ENCODE measurements at places on chromosomes 12 and 14.

DNA sequence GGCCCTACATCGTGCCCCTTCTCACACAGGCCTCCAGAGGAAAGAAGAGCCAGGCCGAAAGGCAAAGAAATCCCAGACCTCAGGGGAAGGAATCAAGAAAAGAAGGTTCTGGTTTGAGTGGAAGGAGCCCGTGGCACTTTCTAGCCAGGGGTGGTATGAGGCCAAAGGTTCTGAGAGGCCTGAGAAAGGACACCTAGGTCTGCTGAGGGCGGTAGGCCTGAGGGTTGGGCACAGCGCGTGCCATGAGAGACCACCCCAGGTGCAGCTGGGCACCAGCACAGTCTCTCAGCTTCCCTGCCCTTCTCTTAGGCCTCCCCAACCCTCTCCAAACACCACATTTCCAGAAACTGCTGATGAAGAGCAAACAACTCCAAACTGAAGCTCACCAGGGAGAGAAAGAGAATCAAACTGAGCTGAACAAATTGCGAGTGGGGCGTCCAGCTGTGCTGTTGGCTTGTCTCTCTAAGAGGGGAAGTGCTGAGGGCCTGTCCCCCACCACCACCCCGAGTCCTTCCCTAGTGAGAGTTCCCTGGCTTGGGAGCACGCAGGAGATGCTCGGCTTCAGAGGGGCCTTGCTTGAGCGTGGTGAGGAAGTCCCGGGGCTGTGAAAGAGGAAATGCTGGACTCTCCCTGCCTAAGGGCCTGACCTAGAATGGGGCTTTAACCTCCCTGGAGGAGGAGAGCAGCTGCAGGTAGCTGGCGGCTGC lies 184.8 kb downstream of the ZFP36L1 start:
- no peak for DNase-seq

DNA sequence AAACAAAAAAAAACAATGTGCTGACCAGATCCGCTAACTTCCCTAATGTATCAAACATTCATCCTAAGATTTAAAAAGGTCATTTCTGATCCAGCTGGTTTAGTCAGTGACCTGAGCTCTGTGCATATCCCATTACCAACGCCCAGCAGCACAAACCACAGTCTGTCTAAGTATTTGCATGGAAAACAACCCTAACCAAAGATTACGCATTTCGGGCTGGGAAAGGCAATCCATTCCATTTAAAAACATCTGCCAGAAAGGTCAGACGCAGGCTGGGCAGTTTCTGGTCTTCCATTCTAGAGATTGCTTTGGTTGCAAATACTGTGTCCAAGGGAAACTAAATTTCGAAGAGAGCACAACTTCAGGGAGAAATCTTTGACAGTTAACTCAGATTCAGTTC lies 234.9 kb downstream of the FLRT2 start:
- no peak for DNase-seq

- no peak for DNase-seq
These were observed 454.7 kb downstream of the APAF1 start for GRCh38 chr12:99099786-99100185.

DNA sequence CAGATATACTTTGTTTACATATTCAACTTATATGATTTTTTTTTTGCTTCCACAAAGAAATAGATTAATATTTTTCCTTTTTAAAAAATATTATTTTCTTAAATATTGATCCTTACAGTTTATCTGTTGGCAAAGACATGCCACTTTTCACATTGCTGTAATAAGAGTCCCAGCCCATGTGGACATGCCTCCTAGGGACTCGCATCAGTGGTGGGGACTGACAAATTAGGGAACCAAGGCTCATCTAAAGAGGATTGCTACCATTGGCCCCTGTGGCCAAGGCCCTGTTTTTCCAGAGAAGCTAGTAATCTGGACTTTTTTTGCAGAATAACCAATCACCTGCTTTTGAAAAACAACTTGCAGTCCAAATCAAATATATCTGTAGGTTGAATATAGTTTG lies 27.8 kb upstream of the BMAL2 start:
- no peak for DNase-seq

DNA sequence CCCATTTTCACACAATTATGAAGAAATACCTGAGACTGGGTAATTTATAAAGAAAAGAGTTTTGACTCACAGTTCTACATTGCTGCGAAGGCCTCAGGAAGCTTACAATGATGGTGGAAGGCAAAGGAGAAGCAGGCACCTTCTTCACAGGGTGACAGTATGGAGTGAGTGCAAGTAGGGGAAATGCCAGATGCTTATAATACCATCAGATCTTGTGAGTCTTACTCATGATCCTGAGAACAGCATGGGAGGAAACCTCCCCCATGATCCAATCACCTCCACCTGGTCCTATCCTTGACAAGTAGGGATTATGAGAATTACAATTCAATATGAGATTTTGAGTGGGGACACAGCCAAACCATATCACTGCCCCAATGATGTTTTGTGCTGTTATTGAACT lies 189.3 kb upstream of the CRY1 start:
- no peak for DNase-seq

- no peak for DNase-seq
These were observed 453.5 kb downstream of the FOXG1 start for GRCh38 chr14:29220072-29220471.

GRCh38 chr14:38992067-38992844 lies 110.8 kb downstream of the SEC23A start:
- no peak for DNase-seq

- DNase-seq, result no peak
These were observed 4.4 kb downstream of the RNF10 start for GRCh38 chr12:120538281-120539156.

- DNase-seq, result no peak
These were observed 10.5 kb downstream of the KRT2 start for GRCh38 chr12:52641468-52641867.

DNA sequence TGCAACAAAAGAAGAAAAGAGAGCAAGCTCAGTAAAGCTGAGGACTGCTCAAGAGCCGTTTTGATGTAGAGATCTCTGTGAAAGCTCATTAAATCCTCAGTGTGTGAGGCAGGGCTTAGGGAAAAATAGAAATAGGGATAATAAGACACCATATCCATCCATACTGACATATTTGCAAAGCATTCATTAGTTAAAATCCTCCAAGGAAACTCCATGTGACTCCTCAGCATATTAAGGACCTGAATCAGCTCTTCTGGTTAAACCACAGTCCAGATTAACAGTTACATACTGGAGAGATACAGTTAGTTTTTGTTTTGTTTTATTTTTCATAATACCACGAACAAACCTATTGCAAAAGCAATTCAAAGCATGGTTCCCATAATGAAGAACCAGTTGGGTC lies 288.2 kb downstream of the PAWR start:
- DNase-seq, result no peak

Measured in central memory CD4-positive, alpha-beta T cell (primary cell).